ENCODE measurements at places on chromosomes 11 and 22.

DNA sequence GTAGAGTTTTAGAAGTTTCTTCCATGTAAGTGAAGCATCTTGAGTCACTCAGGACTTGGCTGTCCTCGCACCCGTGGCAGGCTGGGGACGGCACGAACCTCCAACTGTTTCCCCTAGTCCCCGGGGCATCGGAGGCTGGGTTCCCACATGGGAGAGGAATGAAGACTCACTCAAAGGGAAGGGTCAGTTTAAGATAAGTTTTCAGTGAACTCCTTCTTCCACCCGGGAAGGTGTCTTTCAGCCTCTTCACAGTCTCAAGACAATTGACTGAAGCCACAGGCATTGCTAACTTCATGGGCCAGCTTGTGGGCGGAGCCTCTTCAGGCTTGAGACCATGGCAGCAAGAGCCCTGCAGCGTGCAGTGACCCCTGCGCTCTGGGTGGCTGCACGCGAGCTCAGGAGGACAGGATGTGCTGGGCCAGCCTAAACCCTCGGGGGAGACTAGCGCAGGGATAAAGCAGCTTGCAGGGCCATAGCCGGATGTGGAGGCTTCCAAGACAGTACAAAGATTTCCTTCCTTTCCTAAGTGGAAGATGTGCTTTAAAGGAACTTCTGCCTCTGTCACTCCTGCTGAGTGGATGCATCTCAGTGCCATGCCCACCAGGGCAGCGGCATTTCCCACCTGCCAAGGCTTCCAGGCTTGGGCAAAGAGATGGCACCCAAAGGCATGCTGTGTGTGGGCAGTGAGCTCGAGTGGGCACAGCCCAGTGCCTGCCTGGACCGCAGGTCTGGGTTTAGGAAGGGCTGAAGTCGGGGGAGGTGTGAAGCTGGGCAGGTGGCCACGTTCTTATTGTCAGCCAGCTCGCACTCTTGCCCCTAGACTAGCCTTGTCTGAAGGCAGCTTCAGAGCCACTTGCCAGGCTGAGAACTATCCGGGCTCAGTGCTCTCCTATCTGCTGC lies 32.9 kb downstream of the PPIL2 start:
- no peak for DNase-seq

- no peak for DNase-seq
These were observed 263.1 kb downstream of the TMEM135 start for GRCh38 chr11:87300640-87301380.

- DNase-seq: no peak
These were observed 453 bp upstream of the MAFF start for GRCh38 chr22:38201371-38201710.

- DNase-seq: peak; percentile 62
These were observed 87.0 kb downstream of the MORC2 start for GRCh38 chr22:30881361-30882183.

GRCh38 chr22:44341431-44342346 lies 28.9 kb upstream of the SHISAL1 start:
- no peak for DNase-seq

- no peak for DNase-seq
These were observed 15.8 kb upstream of the DGKZ start for GRCh38 chr11:46331282-46331984.

DNA sequence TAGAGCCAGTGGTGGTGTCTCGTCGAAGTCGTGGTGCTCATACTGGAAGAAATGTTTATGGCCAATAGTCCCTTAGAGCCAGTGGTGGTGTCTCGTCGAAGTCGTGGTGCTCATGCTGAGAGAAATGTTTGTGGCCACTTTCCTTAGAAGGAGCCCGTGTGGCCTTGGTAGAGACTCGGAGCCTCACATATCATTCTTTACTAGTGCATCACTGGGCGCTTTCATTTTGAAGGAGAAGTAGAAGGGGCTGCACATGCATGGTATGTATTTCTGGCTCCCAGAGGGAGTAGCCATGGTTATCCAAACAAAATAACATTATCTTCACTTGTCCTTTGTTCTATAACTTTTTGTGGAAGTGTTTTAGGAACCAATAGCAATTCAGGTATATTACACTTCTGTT lies 69.5 kb downstream of the JAM3 start:
- no peak for DNase-seq

- DNase-seq: no peak
These were observed 204.9 kb downstream of the CSNK2A3 start for GRCh38 chr11:11148104-11148509.

DNA sequence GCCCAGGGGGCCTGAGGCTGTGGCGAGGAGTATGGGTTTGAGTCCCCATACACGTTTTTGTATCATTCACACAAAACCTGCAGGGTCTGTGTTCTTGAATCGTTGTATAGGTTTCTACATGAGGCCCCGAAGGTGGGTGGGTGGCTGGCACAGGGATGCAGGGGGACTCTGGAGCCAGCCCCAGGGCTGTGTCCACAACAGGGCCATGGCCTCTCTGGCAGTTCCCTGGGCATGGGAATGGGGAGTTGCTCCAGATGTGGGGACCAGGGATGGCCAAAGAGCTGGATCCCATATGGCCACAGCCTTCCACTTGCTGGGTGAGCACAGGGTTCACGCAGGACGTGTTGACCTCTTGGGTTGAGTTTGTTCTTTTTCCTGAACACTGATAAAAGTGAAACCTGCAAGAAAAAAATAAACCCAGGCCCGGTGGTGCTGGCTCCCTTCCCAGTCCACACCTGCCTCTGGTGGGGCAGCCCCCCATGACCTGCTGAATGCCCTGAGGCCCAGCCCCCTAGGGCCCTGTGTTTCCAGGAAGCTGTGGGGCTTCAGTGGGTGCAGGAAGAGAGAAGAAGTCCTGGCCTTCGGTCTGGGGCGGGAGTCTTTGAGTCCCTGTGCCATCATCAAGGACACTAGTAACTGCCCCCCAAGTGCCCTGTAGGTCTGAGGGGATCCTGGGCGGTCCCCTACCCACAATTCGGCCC lies 16.1 kb downstream of the MYRF start:
- no peak for DNase-seq

- DNase-seq: no peak
These were observed 42.4 kb downstream of the PIK3C2A start for GRCh38 chr11:17165247-17165890.

DNA sequence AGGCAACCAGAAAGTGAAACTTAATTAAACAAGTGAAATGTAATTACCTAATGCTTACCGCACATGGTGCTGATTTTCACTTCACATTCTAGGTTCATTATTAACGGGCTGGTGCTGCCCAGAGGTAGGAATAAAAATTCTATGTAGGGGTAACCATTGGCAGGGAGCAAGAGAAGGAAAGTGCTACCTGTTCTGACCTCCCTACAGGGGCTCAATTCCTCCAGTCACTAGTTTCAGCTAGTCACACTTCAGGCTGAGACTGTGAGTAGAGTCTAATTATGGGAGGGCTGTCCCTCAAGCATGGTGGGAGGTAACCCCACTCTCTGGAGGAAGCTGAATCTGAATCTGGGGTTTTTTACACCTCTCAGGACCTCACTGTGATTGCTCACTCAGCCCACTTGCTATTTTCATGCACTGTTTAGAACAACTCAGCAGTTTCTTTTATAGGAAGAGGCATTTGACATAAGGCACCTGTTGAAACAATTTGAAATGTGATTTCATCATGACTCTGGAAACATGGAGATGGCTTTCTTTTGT lies 75.4 kb downstream of the MAML2 start:
- DNase-seq: no peak

GRCh38 chr11:60887556-60887955 lies 18.8 kb downstream of the PRPF19 start:
- DNase-seq: peak; percentile 81
